ENCODE measurements at places on chromosomes 2 and 18. TPM values are rescaled to one million over a fixed set of nuclear protein-coding genes. Genes with fewer than 3 reads are reported as not detected.
A peak's percentile ranks its signal among the peaks of the same experiment; 100 is the strongest.

DNA sequence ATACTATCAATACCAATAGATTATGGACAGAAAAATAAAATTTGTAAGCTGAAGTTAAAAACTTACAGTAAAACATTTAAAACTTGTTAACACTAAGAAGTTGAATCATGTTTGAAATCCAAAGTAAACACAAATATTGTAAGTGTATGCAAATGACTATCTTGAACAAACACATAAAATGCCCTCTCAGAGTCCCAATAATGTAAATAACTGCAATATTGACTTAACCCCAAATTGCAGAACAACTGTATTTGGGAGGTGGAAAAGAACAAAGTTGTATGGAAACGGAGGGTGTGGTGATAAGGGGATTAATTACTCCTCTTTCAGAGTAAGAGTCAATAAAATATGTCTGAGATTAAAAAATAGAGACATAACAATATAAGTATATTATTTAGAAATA is 140.0 kb upstream of the NOL4 start:
- no peak for DNase-seq

- DNase-seq = no peak
Measured at GRCh38 chr2:232525791-232526371, at the start of gene CHRND. TSS of gene CHRND (plus strand) at chr2:232526160. CDS start at chr2:232526216, 56 bp downstream.

Gene ATOH8
- total RNA-seq = 73.7 TPM

DNA sequence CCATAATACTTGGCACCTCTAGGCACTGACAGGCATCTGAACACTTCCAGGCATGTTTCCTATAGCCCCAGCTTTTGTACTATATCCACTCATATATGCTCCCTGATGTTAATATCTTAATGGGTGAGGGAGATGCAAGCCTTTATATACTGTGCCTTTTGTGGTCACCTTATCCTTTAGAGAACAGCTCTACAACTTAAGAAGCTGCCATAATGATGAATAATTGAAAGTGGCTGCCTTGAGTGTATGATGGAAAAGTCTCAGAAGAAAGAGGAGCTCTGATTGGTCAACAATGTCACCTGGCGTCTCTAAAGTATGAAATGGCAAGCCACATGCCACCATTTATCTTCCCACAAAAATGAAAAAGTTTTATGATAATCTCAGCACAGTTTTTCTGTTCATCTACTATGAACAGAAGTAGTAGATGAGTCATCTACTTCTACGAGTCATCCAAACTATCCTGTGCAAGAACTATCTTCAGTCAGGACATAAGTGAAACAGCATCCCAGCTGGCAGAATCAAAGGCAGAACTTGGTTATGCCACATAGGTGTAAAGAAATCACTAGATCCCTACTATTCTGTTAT is 997.9 kb upstream of the CELF4 start:
- DNase-seq = no peak

DNA sequence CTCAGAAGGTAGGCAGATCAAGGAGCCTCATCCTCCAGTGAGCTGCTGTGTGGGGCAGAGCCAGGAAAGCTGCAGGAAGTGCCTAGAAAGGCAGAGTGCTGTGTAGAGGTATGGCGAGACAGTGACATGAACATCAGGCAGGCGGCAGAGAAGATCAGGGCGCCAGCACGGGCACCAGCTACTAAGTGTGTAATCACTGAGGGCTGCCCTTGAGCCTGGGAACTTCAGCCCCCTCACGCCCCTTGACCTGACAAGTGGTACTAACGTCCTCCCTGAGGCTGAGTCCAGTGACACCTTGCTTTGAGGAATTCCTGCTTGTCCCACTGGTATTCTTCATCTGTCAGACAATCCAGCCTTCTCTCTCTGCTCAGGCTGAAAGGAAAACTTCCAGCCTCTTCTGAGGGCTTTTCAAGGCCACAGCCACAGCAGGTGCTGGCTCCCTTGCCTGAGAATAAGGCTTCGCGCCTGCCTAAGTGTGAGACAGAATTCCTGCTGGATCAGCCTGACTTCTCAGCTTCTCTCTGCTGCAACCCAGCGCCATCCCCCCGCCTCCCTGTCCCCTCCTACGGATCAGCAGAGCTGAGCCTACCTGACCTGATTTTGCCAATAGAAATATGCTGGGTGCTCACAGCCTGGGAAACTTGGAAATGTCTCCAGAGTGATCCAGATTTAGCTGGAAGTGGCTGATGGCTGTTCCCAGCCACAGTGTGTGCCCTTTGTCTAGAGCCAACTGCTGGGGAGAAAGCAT is 148.0 kb downstream of the SMAD7 start:
- peak; percentile 14 for DNase-seq

DNA sequence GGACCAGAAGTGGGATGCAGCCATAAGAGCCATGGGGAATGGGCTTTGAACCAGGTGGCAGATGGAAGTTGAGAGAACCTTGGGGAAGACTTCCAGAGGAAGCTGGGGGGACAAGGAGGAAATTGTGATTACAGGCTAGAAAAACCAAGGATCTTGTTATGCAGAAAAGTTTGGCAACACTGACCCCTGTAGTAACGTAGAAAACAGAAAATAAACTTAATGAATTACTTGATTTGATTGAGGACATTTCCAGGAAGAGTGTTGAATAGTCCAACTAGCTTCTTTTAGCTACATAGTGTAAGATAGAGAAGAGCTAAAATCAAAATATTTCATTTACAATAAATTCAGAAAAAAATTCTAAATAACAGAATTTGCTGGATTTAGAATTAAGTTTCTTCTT is 91.9 kb upstream of the GPC1 start:
- no peak for DNase-seq
